Activated CD4-positive, alpha-beta T cell treated with anti-CD3 and anti-CD28 coated beads, Interleukin-2, amount 10 ng/mL, durations not matched to agents 24 days and 14 days (primary cell): ENCODE measurements at places on chromosomes 12 and 14. TPM values are rescaled to one million over a fixed set of nuclear protein-coding genes. Genes with fewer than 3 reads are reported as not detected.

DNA sequence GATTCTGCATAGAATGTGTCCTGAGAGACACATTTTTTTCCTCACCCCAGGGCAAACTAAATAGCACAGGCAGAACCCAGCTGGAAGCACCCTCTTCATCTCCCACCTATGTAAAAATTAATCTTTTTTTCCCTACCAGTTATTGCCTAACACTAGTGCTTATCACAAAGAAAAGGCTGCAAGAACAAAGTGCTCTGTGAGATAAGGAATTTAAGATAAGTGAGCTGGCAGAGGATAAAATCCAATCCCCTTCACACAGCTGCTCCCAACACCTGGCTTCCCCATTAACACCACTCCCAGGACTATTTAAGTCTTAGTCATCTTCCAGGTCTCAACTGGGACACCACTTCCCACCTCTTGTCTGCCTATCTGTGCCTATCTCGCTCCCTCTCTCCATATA is 75.2 kb downstream of the TTC9 start:
- H3K27me3 ChIP-seq = peaks cover 10% of the 10 kb centered on the region
- peaks cover 3% of the 10 kb centered on the region for H3K4me1 ChIP-seq
- no peak overlapping the region for H3K4me3 ChIP-seq
- DNase-seq = no peak

- DNase-seq = no peak
- no peaks in the 10 kb centered on the region for H3K36me3 ChIP-seq
- H3K27me3 ChIP-seq = no peaks in the 10 kb centered on the region
- no peak overlapping the region for H3K27ac ChIP-seq
Measured at GRCh38 chr12:71536939-71537622, 97.5 kb downstream of the LGR5 start.

Gene NRXN3
- not detected in 2 replicates for total RNA-seq

Gene IL23A
- 36.0 and 36.9 TPM in 2 replicates for total RNA-seq

Gene ATG101
- 51.2 and 61.4 TPM in 2 replicates for total RNA-seq
